ENCODE measurements at places on chromosomes 3 and 15.

GRCh38 chr3:6965881-6966280, 105.0 kb downstream of the GRM7 start:
- DNase-seq, result no peak

DNA sequence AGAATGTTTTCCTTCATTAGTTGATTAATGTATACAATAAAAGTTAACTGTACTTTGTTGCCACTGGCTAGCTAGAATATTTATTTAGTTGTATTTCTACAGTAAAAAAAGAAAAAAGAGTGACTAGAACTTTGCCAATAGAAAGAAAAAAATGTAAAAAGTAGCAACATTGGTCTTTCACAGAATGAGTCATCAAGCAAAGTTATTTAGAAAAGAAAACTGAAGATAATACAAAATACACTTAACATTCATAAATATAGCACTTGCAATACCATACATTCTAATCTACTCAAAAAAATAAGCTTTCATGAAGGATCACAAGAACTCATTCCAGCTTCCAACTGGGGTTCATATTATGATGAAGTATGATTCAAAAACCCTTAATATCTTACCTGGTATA, 83.4 kb downstream of the AQR start:
- no peak for DNase-seq

GRCh38 chr3:180253283-180253682, 216.5 kb upstream of the PEX5L start:
- DNase-seq, result no peak

- no peak for DNase-seq
Observed at GRCh38 chr15:70023769-70024491, 73.8 kb downstream of the TLE3 start.

GRCh38 chr3:124113485-124113884, 121.6 kb upstream of the ROPN1 start:
- no peak for DNase-seq

GRCh38 chr15:66830358-66830757, 128.3 kb downstream of the SMAD6 start:
- DNase-seq, result no peak

- no peak for DNase-seq
Observed at GRCh38 chr3:68360492-68360891, 571.9 kb downstream of the TAFA4 start.

DNA sequence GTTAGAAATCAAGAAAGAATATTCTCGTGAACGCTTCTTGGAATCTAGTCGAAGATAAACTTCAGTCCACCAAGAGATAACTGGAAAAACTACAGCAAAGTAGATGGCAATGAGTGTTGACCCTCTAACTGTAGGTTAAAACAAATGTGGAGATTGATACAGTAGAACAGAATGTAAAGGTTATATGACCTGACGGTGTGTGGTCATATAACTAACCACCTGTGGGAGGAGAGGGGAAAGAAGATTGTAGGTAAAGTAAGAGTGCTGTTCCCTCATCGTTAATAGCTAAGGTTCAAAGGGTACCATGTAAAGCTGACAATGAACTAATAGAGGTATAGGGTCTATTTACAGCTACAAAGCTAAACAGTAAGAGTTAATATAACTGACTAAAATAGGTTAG, 52.6 kb downstream of the PDE8A start:
- no peak for DNase-seq

GRCh38 chr15:39444735-39445470, 136.0 kb upstream of the THBS1 start:
- no peak for DNase-seq

GRCh38 chr15:86355801-86356200, 276.1 kb downstream of the AGBL1 start:
- no peak for DNase-seq

- no peak for DNase-seq
Observed at GRCh38 chr3:58043933-58044332, 35.7 kb downstream of the FLNB start.

GRCh38 chr15:67660874-67661606, 118.5 kb downstream of the MAP2K5 start:
- no peak for DNase-seq

DNA sequence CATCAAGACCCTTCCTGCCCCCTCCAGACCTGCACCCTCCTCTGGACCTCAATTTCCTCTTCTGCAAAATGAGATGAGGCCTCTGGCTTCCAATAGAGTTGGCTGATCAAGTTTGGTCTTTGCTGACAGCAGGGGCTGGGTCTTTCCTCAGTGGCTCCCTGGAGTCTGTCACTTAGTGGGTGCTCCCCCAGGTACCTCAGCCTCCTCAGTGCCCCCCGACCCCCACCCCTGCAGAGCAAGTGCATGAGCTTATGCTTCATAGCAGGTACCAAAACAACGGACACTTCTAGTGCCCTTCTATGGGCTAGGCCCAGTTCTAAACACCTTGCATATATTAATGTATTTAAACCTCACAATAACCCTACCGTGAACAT, 6.9 kb upstream of the PLXND1 start:
- DNase-seq, result no peak

DNA sequence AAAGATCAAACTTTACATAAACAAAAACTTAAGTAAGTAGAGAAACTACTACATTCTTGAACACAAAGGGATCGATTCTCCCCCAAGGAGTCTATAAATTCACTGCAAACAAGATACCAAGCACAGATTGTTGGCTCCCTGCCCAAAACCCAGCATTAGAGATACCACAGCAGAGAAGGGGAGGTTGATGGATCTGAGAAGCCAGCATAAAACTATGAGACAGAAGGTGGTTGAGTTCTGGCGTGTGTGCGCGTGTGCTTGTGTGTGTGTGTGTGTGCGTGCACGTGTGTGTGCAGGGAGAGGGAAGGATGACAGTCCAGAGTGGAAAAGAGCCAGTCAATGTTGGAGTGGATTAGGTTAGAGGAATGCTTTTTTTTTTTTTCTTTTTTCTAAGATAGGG, 143.2 kb upstream of the PRR20G start:
- no peak for DNase-seq

- DNase-seq, result no peak
Observed at GRCh38 chr3:29092348-29092747, 188.5 kb upstream of the RBMS3 start.

- DNase-seq, result no peak
Observed at GRCh38 chr3:159941038-159942000, 47.3 kb upstream of the IL12A start.
